ENCODE measurements at places on chromosomes 11 and 22.

DNA sequence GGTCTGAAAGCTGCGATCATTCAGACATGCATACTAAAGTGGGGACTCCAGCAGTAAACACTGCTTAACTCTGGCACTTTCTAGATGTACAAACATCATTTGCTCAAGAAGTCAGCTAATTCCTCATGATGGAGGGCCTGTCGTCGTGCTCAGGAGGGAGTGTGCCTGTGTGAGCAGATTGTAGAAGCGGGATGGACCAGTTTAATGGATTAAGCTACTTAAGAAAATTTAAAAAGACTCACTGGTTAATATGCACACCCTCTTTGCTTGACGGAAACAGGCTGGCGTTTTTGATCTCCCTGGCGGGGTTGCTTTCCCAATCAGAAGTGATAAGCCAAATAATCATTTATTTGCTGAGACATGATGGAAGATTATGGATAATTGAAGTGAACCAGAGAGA, 79.0 kb downstream of the LDLRAD3 start:
- no peak for DNase-seq

DNA sequence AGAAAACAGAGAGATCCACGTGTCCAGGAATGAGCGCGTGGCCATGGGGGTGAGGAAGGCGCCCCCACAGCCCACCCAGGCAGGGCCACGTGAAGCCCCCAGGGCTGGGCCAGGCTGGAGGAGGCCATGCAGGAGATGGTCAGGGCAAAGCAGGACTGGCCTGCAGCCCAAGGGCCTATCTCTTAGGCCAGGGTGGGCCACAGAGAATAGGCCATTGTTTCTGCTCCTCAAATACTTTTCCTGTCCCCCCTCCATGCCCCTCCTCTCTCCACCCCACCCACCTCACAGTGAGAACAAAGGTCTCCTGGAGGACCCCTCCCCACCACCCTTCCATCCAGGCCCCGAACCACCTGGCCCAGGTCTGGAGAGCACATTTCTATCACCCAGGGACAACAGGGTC, 8.3 kb upstream of the CDC42EP1 start:
- no peak for DNase-seq

DNA sequence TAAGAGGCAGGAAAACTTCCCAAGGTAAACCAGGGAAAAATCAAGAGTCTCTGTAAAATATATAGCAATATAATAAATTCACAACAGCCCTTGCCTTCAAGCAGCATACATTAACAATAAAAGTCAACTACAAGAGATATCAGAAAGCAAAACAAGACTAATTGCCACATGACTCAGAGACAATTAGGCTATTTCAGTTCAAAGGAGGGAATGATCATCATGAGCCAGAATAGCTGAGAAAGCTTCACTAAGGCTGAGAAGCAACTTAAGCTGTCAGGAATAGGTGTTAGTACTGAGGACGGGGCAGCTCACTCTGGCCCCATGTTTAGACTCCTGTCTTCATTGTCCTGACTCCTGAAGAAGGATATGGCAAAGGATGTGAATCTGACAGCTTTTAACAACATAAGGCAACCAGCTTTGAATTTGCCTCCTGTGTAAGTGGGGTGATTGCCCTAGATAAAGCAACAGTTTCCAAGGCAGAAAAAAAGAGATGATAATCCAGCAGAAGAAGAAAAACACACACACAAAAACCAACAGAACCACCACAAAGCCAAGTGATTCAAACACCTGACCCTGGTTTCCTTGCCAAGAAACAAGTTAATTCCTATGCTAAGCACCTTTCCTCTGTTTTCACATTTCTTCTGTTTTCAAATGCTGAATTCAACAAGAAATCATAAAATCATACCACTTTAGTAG, 60.8 kb downstream of the SIK3 start:
- DNase-seq: no peak

DNA sequence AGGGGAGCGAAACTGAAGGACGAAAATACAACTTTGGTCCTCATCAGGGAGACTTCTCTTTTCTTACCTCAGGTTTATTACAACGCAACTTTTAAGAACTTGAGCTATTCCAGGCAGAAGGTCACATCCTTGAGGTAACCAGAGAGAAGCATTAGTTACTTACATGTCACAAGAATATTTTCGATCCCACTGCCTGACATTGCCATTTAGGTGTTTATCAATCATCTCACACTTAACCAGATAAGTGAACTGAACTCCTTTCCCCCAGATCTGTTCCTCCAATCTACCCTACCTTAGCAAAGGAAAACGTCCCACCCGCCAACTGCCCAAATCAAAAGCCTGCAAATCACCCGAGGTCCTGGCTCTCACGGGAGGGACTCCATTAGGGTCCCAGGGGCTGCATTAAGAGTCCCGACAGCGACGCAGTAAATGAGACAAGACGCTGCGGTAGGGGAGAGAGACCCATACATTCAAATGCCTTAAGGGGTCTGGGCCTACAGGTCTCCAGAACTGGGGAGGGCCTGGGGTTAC, 734 bp downstream of the ZNF280B start:
- DNase-seq: no peak

DNA sequence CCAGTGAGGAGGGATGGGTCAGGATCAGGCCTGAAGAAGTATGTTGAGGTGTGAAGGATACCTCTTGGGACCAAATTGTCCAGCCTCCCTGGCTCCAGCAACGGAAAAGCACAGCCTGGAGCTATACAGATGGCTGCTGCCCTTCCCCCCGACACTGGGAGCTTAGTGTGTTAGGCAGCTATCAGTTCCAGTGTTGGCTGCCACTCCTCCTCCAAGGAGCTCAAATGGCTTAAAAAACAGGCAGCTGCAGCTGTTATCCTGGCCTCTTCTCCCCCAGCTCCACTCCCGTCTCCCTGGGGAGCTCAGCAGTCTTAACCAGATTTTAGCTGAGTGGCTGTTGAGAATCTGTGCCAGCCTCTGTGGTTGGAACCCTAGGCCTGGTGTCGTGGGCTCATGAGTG, 225.0 kb downstream of the JRKL start:
- no peak for DNase-seq

- DNase-seq: no peak
These were observed 4.9 kb downstream of the SLCO2B1 start for GRCh38 chr11:75155570-75156422.

- no peak for DNase-seq
These were observed 313.9 kb downstream of the ST3GAL4 start for GRCh38 chr11:126669416-126669815.

- no peak for DNase-seq
These were observed 51.6 kb upstream of the CCDC34 start for GRCh38 chr11:27414644-27415043.

Measured in CD4-positive, alpha-beta T cell treated with Interleukin-15 for 1 hour (primary cell).